BJ (cell line): ENCODE measurements at places on chromosomes 1 and 21. TPM values are rescaled to one million over a fixed set of nuclear protein-coding genes. Genes with fewer than 3 reads are reported as not detected.

The CD1E gene
- not detected in 2 replicates for polyA plus RNA-seq

- DNase-seq = no peak
These were observed 27.7 kb downstream of the KNCN start for GRCh38 chr1:46523496-46524353.

The GBP7 gene
- not detected in 2 replicates for polyA plus RNA-seq

DNA sequence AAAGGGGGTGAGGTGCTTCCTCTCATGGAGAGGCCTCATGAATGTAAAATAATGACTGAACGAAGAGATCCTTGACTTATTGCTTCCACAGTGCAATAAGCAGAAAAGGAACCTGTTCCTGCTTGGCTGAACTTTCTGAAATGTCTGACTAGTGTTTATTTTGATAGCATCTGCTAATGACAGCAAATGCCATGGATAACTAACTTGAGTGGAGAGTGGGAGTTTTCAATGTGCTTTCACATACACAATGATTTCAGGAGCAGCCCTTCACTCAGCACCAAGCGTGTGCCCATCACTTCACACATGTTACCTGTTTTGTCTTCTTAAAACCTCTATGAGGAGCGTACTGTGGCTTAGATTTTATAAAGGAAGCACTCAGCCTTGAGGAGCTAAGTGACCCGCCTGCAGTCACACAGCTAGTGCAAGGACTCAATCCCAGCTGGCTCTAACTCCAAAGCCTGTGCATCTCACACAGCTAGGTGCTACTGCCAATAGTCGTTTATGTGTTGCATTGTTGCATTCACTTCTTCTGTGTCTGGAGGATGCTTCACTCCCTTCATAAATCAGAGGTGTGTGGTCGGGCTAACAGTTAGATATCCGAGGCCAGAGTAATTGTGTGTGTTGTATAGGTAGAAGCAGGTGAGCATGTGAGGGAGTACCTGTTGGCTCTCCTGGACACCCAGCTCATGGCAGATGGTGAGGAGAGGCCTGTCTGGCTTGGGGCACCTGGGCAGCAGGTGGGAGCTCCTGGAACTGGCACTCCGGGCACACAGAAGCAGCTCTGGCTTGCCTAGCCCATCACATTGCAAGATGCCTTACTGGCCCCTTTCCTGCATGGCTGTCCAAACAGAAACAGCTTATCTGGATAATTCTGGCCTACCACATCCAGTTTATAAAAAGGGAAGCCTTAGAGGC, 12.8 kb downstream of the CASQ2 start:
- no peak for DNase-seq

The ANGPTL1 gene
- polyA plus RNA-seq = 0.28 and 0.44 TPM in 2 replicates

- no peak for DNase-seq
These were observed 151.6 kb upstream of the UBE2U start for GRCh38 chr1:64051796-64052195.

GRCh38 chr1:229368347-229368746, 25.5 kb upstream of the CCSAP start:
- no peak for DNase-seq

DNA sequence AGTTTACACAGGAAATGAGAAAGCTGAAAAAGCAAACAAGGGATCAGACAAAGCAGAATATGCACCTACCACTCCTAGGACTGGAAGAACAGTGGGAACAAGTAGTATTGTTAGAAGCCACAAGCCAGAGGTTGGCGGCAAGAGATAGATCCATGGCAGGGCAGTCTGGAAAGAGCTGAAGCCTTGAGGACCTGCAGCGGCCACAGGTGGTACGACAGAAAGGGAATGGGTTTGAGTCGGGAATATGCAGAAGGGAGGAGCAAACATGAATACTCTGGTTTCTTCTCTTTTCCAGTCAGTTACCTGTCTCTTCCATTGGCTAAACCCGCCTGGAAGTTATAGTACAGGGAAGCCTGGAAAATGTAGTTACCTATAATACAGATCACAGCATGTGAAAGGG, 3.9 kb upstream of the PCNX2 start:
- no peak for DNase-seq

- DNase-seq = no peak
These were observed 13.0 kb upstream of the IL10 start for GRCh38 chr1:206785182-206785765.

The FCRL6 gene
- polyA plus RNA-seq = not detected in 2 replicates

DNA sequence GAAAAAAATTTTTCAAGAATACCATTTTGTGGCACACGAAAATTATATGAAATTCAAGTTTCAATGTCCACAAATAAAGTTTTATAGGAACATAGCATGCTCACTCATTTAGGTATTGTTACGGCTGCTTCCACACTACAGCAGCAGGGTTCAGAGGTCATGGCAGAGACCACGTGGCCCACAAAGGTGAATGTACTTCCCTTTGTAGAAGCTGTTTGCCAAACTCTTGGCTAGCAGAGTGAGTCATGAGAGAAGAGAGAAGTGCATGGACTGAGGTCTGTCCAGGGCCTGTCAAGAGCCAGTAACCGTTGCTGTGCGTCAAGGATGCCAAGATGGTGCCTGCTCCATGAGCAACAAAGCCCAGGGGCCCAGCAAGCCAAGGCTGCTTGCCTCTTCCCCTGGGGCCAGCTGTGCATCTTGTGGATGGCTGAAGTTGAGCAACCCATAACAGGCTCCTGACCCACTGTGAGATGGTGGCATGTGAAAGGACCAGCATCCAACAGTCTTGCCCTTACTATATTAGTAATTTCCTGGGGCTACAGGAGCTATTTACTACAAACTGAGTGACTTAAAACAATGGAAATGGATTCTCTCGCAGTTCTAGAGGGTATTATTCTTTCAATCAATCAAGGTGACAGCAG, 64.8 kb upstream of the ATP5PO start:
- DNase-seq = no peak

GRCh38 chr21:43864313-43864961, 586 bp upstream of the AGPAT3 start:
- no peak for DNase-seq

DNA sequence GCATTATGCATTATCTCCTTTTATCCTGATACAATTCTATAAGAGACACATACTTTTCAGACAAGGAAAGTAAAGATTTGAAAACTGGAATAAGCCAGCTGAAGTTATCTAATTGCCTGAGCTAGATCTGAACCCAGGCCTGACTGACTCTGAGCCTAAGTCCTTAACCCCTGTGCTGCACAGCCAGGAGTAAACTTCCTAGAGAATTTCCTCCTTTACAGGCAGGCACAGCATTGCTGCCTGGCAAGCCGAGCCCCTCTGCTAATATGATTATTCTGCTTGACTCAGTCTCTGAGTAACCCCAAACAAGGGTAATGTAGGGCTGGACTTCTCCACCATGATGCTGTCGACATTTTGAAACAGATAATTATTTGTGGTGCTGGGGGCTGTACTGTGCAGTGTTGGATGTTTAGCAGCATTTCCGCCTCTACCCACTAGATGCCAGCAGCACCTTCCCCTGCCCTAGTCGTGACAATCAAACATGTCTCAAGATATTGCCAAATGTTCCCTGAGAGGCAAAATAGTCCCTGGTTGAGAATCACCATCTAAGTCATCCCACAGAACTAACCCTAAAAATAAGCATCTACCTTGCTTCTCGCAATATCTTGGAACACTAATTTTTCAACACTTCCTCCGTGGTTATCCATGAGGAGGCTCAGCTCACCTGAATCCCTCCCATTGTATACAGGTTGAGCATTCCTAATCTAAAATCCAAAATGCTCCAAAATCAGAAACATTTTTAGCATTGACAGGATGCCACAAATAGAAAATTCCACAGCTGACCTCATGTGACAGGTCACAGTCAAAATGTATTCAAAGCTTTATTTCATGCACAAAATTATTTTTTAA, 18.5 kb downstream of the CAMK1G start:
- DNase-seq = no peak

DNA sequence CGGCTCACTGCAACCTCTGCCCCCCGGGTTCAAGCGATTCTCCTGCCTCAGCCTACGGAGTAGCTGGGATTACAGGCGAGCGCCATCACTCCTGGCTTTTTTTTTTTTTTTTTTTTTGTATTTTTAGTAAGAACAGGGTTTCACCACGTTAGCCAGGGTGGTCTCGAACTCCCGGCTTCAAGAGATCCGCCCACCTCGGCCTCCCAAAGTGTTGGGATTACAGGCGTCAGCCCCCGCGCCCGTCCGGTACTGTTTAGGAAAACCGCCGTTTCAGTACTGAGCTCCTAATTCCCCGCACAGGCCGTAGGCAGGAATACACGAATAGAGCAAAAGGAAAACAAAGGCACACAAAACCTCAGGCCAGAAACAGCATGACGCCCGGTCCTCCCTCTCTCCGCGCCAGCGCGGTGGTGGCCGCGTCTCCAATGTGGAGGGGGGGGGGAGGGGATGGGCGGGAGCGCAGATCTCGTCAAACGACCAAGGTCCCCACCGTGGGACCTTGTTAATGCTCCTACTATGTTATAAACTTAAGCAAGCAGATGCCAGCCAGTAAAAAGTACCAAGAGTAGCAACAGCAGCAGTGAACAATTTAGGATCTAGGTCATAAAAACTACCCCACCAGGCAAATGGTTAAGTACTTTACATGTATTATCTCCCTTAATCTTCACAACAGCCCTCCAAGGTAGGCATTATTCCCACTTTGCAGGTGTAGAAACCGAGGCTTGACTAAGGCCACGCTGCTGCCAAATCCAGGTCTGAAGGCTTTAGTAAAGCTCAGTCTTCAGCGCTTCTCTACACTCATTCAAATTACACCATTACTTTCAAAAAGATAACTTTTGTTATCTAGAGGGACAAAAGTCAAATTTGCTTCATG, 648 bp upstream of the ADAR start:
- DNase-seq = no peak

DNA sequence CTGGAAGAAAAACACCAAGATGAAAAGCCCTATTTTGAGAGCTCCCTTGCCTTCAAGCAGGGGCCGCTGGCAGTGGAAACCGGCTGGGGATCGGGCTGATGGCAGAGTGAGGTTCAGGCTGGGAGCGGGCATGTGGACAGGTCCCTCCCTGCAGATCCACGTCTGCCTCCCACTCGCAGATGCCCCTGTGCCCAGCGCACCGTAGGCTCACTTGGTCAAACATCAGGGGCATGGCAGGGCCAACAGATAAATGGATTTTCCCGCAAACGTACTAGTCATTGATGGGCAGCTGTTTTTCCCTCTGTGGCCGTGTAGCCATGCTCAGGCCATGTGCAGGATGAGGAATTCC, 6.6 kb upstream of the C1orf174 start:
- no peak for DNase-seq

- peak; percentile 85 for DNase-seq
These were observed 302.0 kb downstream of the DUSP10 start for GRCh38 chr1:221439747-221440501.
